ENCODE measurements at places on chromosomes 7 and 10.

GRCh38 chr7:81074406-81074805 lies 155.6 kb upstream of the SEMA3C start:
- DNase-seq, result no peak

GRCh38 chr10:122280156-122280555 lies 9.1 kb downstream of the BTBD16 start:
- no peak for DNase-seq

- no peak for DNase-seq
These were observed 58.0 kb downstream of the PLXNA4 start for GRCh38 chr7:132518102-132518838.

DNA sequence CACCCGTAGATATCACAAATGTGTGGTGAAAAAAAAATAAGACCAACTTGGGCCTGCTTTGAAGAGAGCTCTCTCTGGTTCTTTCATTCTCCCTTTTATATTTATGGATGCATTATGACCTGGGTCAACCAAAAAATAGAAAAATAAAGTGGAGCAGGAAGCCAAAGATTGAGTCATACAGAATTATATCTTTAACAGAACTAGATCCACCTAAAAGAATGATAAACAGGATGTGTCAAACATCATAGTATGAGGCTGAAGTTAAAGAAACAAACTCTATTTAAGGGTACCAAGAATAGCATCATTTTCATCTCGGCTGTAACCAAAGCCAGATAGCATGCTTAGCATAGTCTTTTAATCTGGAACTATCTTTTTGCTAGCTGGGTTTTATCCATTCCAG lies 28.8 kb upstream of the NMT2 start:
- DNase-seq, result no peak

DNA sequence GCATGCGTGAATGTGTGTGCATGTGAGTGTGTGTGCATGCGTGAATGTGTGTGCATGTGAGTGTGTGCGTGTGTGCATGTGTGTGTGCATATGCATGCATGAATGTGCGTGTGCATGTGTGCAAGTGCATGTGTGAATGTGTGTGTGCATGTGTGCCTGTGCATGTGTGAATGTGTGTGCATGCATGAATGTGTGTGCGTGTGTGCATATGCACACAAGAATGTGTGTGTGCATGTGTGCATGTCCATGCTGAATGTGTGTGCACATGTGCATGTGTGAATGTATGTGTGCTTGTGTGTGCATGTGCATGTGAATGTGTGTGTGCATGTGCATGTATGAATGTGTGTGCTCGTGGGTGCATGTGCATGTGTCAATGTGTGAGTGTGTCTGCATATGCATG lies 42.1 kb upstream of the NUB1 start:
- no peak for DNase-seq

DNA sequence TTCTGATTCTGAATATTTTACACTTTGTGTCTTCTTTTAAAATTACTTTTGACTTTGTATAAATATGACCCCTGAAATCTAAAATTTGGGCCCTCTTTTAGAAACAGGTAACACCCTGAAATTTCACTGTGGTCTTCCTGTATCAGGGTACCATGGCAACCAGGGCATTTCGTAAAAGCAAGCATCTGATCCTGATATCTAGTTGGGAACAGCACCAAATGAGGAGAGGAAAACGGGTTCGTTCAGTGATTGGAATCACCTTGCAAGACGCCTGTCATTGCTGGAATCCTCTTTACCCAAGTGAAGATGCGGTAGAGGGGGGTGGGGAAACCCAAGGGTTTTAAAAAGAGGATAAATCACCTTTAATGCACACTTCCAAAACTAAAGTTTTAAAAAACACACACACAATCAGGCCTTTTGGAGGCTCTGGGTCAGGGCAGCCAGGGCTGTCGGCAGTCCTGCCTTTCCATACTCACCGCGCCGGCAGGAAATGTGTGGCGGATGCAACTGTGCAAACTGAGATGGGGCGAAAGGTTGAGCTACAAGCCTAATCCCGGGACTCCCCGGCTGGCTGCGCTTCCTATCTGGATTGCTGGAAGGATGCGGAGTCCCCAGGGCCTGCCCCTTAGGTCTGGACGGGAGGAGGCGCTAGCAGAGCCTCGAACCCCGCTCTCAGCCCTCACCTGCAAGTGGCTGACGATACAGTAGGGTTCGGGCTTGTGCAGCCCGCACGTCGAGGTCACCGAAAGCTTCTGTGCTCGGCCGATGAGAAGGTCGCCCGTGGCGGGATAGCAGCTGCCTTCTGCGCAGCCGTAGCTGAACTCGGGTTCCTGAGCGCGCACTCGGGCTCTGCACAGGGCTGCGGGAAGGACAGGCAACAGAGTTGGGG lies 1.8 kb downstream of the LAMB1 start:
- no peak for DNase-seq

DNA sequence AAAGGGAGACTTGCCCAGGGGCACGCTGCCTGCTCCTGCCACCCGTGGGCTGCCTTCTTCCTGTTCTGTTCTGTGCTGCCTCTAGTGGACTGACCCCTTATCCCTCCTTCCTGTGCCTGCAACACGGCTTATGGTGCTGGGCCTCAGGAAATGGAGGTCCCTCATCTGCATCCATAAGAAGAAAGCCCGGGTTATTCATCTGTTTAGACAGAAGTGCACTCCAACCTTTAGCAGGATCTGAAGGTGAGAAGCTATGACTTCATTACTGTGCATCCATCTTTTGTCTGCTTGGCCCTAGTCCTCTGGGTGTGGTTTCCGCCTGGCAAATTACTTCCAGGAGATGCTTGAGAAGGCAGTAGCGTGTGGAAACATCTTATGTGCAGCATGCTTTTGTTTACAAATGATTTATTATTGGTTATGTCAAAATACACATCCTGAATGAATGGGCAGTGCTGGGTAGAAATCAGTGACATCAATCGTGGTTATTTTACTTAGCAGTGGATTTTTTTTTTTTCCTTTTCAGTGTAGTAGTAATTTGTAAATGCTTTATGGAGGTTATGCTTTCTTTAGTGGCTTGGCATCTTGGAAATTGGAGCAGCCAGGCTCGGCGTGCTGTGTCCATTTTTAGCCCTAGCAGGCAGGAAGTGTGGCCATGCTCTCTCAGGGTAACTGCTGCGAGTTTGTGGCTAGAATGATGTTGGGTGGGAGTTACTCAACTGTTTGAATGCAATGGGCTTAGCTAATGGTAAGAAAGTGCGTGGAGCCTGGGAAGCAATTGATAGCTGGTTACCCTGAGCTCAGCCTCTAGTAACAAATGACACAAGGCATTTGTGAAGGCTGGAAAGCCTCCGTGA lies 12.7 kb downstream of the PTPRE start:
- no peak for DNase-seq

DNA sequence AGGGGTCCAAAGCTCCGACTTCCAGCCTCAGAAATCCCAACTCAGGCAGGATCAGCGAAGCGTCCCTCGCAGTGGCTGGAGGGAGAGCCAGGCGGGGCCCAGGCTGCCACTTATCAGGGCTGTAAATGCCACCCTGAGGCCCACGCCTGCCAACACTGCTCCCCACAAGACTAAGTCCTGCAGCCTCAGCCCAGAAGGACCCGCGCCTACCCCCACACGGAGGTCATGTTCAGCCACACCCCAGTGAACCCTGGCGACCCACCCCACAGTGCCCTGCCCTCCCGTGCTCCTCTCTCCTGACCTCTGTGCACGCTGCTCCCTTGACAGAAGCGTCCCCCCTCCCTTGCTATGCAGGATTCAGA lies 3.2 kb downstream of the PSMG3 start:
- no peak for DNase-seq

DNA sequence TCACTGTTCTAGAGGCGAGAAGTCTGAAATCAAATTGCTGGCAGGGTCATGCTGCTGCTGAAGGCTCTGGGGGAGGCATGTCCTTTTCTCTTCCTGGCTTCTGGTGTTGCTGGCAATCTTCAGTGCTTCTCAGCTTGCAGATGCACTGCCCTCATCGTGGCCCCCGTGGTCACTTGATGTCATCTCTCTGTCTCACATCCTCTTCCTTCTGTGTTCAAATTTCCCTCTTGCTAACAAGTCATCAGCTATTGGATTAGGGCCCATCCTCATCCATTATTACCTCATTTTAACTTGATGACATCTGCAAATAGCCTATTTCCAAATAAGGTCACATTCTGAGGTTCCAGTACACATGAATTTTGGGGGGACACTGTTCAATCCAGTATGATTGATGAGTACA lies 36.6 kb upstream of the SRGN start:
- no peak for DNase-seq

DNA sequence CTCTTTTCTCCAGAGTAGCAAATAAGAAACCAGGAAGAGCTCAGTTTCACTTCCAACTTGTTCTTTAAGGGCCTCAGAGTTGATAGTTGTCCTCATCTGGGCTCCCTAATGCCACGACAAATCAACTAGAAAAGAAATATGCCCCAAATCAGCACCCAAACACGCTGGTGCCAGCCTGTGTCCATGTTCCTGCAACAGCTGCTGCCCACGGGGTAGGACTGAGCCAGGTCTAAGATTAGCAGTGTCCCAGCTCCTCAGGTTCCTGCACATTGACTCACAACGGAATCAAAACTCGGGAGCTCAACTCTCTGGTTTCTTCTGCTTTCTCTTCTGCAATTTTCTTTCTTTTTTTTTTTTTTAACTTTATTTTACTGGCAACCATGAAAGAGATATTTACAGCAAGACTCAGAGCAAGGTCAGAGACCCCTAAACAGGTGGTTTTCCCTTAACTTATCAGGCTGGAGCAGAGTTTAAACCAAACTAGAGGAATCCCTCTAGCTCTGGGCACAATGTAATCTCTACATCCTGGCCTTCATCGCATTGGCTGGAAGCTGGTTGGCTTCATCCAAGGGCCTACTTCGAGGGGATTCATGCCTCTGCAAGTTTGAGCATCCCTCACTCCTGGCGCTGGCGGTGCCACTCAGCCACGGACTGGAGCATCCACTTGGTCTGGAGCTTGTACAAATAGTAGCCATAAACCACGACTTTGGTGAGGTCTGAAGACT lies 126.1 kb downstream of the PFKFB3 start:
- no peak for DNase-seq

- DNase-seq, result no peak
These were observed 406 bp downstream of the CBLL1 start for GRCh38 chr7:107744345-107744750.

DNA sequence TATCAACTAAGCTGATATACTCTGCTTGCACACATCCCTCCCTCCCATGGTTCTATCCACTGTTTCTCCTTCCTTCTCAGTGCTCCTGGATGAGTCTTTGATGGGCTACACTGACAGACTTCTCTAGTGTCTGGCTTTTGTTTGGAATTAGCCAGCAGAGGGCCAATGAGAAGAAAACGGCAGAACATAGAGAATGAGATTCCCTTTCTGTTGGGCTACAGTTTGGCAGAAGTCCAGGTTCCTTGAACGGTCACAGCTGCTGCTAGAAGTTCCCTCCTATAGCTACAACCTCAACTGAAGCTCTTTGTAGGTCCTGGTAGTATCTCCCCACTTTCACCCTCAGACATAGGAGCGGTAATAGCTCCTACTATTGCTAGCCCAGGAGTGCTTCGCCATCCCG lies 251.1 kb upstream of the LRRN3 start:
- peak; percentile 82 for DNase-seq

GRCh38 chr7:159136846-159137245 lies 7.8 kb downstream of the VIPR2 start:
- DNase-seq, result no peak

DNA sequence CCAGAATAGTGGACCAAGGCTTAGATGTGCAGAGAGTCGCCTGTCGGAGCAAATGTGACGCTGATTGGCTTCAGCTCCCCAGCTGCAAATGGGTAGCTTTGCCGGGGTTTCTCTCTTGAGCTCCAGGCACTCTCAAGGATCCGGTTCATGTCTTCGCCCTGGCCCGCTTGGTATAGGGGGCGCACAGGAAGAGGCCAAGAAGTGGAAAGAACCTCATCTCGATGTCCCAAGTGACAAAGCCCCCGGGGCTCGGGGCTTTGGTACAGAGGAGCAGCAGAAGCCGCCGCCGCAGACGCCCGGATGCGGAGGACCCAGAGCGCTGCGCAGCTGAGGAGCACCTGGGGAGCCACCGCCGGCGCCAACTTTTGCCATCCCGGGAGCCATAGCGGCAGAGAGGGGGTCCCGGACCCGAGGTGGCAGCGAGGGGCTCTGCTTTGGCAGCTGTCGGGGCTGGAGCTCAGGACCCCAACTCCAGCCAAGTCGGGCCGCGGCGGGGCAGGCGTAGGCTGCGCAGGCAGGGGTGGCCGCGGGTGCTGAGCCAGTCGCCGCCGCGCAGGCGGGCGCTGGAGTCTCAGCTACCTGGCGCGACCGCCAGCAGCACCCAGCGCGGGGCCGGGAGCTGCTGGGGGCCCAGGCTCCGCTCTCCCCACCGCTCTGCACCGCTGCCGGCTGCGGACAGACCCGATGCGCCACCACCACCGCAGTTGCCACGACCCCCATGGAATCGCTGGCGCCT lies 466.6 kb downstream of the XPNPEP1 start:
- no peak for DNase-seq

DNA sequence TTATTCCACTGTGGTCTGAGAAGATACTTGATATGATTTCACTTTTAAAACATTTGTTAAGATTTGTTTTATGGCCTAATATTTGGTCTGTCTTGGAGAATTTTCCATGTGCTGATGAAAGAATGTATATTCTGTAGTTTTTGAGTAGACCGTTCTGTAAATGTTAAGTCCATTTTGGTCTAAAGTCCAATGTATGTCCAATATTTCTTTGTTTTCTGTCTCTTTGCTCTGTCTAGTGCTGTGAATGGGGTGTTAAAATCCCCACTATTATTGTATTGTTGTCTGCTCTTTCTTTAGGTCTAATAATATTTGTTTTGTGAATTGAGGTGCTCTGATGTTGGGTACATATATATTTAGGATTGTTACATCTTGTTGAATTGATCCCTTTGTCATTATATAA lies 31.3 kb downstream of the DNAJC9 start:
- no peak for DNase-seq

- no peak for DNase-seq
These were observed 15.7 kb downstream of the BPGM start for GRCh38 chr7:134662166-134662870.

- DNase-seq, result peak; percentile 24
These were observed 129.4 kb upstream of the SAMD8 start for GRCh38 chr10:74981831-74982633.

All from NCI-H446 treated with DMSO at 0.1 percent for 48 hours (cell line).